Astrocyte (in vitro differentiated cells and primary cell): ENCODE measurements at places on chromosomes 13 and 19.
A peak's percentile ranks its signal among the peaks of the same experiment; 100 is the strongest.

DNA sequence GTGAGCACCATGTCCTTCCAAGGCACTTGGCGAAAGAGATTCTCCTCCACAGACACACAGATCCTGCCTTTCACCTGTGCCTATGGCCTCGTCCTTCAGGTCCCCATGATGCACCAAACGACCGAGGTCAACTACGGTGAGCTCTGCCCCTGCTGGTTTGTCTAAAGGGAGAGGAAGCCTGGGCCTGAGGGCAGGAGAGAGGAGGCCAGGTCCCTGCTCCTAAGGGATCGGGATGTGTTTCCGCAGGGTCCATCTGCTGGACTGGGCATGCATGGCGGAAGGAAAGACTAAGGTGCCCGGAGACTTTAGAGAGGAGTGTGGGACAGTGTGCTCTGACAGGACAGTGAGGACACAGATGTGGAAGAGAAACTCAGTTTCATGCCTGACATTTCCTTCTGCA lies 7.6 kb downstream of the SERPINE3 start:
- no peak for DNase-seq

GRCh38 chr13:113022745-113023574 lies 53.9 kb downstream of the MCF2L start:
- peak; percentile 4 for DNase-seq

- DNase-seq = peak; percentile 75
These were observed 7.1 kb downstream of the LDLR start for GRCh38 chr19:11096210-11096841.

GRCh38 chr19:10742476-10742875 lies 24.6 kb downstream of the DNM2 start:
- DNase-seq = no peak

GRCh38 chr13:39521701-39522100 lies 81.3 kb downstream of the LHFPL6 start:
- DNase-seq = no peak

DNA sequence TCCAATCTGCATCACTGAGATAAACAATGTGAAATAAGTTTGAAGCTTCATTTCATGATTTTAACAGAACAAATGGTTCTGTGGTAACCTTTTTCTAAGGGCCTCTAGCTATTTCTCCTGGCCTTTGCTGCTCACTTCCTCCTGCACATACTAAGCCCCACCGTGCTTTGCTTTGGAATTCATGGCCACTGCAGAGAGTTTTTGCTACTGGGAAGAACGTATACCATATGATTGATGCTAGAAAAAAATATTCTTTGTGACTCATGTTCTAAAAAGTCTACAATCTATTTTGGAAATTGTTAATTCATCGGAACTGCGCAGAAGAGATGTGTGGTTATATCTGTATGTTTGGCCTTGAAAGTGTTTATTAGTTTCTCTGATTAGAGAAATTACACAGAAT lies 747.3 kb downstream of the PCDH9 start:
- DNase-seq = no peak
